ENCODE measurements at places on chromosomes 16 and 17. TPM values are rescaled to one million over a fixed set of nuclear protein-coding genes. Genes with fewer than 3 reads are reported as not detected.

Gene MT3
- not detected for total RNA-seq

Gene TOX3
- 5.0 TPM for total RNA-seq

Gene CSF3
- total RNA-seq = not detected

Gene MAPT
- 1.6 TPM for total RNA-seq

Gene KRTAP3-2
- total RNA-seq = not detected

Gene ACADVL
- 4,167 TPM for total RNA-seq

Gene ZMYND15
- 2.1 TPM for total RNA-seq

Gene NACA2
- not detected for total RNA-seq
